ENCODE measurements at places on chromosomes 11 and 22.
A peak's percentile ranks its signal among the peaks of the same experiment; 100 is the strongest.

DNA sequence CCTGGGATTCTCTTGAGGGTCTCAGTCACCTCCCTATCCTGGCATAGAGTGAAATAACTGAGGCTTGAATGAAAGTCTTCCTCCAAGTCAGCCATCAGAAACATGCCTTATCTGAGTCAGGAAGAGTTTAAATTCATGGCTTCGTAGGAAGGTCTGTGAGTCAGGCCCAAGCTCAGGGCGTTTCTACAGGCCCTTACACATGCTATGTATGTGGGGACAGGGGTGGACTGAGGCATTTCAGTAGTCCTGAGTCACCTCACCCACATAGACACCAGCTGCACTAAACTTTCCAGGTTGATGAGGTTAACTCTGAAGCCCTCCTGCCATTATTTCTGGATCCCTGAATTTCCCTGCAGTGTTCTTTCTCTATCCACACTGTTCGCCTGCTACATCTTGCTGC, 134.6 kb upstream of the RCN1 start:
- peak; percentile 7 for DNase-seq

GRCh38 chr11:86369668-86370067, 5.0 kb upstream of the CCDC81 start:
- no peak for DNase-seq

- peak; percentile 95 for DNase-seq
Measured at GRCh38 chr11:134047586-134047999, 21.3 kb upstream of the JAM3 start.

GRCh38 chr22:22673628-22674027, 29.2 kb downstream of the GGTLC2 start:
- no peak for DNase-seq

DNA sequence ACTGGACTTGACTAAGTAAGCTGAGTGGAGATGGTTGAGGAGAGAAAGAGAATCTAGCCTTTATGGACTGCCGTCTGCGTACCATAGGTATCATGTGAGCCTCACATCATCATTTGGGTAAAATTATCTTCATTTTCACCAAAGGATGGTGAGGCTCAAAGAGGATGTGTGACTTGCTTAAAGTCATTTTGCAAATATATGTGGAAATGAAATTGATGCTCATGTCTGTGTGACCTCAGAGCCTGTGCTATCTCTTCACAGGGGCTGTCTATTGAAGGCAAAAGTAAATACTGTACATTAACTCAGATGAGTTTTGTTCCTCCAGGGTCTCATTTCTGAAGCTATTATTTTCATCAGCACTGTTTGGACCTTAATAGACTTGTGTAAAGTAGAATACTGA, 83.3 kb upstream of the ALKBH3 start:
- no peak for DNase-seq

- no peak for DNase-seq
Measured at GRCh38 chr11:14027525-14027924, 65.0 kb downstream of the SPON1 start.

DNA sequence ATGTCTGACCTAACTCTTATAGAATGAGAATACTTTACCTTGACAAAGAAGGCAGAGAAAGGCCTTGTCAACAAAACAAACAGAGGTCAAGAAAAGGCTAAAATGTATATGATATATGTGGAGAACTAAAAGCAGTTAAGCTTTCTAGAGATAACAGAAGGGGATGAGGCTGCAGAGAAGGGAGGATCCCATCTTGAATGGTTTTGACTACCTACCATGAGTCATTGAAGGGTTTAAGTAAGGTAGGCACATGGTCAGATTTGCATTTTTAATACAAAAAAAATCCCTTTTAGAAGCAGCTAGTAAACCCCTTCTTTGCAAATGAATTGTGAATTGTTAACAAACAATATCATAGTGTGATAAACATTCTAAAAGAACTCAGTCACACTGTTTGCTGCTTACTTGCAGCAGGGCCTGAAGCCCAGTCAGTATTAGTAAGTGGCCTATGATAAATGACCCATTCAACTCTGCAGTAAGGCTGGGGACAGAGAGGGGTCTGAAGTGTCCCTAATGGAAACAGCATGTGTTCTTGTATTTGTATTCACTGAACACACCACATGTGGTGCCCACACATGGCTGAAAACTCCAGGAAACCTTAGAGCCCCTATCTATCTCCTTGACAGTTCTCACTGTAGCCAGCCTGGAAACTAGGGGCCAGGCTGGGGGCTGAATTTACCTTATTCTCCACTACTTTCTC, 328.8 kb upstream of the PITPNB start:
- DNase-seq = no peak

DNA sequence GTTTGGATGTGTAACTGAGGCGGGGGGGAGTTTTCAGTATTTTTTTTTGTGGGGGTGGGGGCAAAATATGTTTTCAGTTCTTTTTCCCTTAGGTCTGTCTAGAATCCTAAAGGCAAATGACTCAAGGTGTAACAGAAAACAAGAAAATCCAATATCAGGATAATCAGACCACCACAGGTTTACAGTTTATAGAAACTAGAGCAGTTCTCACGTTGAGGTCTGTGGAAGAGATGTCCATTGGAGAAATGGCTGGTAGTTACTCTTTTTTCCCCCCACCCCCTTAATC, 2.3 kb downstream of the MALAT1 start:
- DNase-seq = no peak

Measured in fibroblast of the aortic adventitia (primary cell).